ENCODE measurements at places on chromosomes 2 and 18. TPM values are rescaled to one million over a fixed set of nuclear protein-coding genes. Genes with fewer than 3 reads are reported as not detected.

Gene UBXN4
- 65.6 TPM for total RNA-seq

Gene SPOPL
- total RNA-seq, result 15.4 TPM

Gene CTAGE1
- 0.13 TPM for total RNA-seq

Gene ATL2
- total RNA-seq, result 27.1 TPM

Gene SFXN5
- total RNA-seq, result 13.3 TPM

Gene NTSR2
- total RNA-seq, result not detected

Gene ACOXL
- total RNA-seq, result not detected

Gene UGT1A4
- total RNA-seq, result not detected

Gene DYNAP
- total RNA-seq, result not detected

Gene GREB1
- total RNA-seq, result 2.9 TPM

Gene EN1
- total RNA-seq, result 0.13 TPM

Gene WDR54
- total RNA-seq, result 2.6 TPM

Gene SCYGR2
- not detected for total RNA-seq

Gene ATOH8
- total RNA-seq, result 21.0 TPM

Gene THAP4
- 73.2 TPM for total RNA-seq

Gene REEP1
- total RNA-seq, result 21.7 TPM

Gene HOXD12
- not detected for total RNA-seq

Gene VWC2L
- 0.08 TPM for total RNA-seq

Gene CD302
- 10.8 TPM for total RNA-seq

Gene KIF5C
- 0.73 TPM for total RNA-seq

Gene TTN
- 4,176 TPM for total RNA-seq

Gene SLC4A1AP
- total RNA-seq, result 23.4 TPM

Gene SCN7A
- 13.0 TPM for total RNA-seq

Gene ZNF638
- total RNA-seq, result 79.5 TPM

Gene CDH19
- 14.8 TPM for total RNA-seq

Gene TCF7L1
- total RNA-seq, result 6.0 TPM

Gene TMEM163
- total RNA-seq, result 0.38 TPM

Gene PLGLB1
- total RNA-seq, result 3.2 TPM

Gene EFR3B
- total RNA-seq, result 8.9 TPM

Gene LIMS4
- 4.5 TPM for total RNA-seq

Gene SIX2
- total RNA-seq, result 0.89 TPM

Gene ZSWIM2
- total RNA-seq, result not detected

Gene M1AP
- total RNA-seq, result not detected

Gene FBLN7
- 1.00 TPM for total RNA-seq

Gene CFC1
- total RNA-seq, result not detected

Gene CNPPD1
- total RNA-seq, result 67.6 TPM

Measured in cardiac septum (tissue), 1 donor.